ENCODE measurements at places on chromosomes 11 and 22.

DNA sequence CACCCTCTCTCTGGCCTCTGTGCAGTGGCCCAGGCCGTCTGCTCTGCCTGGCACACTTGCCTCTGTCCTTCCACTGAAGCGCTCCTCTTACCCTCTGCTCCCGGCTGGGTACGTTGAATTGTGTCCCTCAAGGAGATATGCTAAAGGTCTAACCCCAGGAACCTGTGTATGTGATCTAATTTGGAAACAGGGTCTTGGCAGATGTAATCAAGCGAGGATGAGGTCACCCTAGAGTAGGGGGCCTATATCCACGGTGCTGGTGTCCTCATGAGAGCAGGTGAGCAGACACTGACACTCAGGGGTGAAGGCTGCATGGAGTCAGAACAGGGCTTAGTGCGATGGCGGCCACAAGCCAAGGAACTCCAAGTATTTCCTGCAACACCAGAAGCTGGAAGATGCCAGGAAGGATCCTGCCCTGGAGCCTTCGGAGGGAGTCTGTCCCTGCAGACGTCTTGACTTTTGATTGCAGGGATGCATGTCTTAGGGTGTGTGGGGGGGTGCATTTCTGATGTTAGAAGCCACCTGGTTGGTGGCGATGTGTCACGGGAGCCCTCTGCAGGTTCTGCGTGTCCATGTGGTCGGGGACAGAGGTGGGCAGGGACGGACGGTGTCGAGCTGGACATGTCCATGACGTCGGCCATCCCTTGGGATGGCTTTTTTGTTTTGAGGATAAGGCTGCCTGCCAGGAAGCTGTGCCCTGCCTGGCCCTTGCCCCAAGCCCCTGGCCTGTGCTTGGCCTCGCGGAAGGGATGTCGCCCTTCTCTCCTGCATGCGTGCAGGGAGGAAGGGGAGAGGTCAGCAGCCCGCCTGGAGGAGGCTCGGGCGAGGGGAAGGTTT, 68.6 kb downstream of the LRP5 start:
- no peak for DNase-seq

GRCh38 chr11:95066716-95067038, at the start of gene SRSF8:
Gene SRSF8, plus strand, starts transcription at chr11:95066919. Its CDS starts 308 bp downstream, at chr11:95067227.
- DNase-seq = no peak

DNA sequence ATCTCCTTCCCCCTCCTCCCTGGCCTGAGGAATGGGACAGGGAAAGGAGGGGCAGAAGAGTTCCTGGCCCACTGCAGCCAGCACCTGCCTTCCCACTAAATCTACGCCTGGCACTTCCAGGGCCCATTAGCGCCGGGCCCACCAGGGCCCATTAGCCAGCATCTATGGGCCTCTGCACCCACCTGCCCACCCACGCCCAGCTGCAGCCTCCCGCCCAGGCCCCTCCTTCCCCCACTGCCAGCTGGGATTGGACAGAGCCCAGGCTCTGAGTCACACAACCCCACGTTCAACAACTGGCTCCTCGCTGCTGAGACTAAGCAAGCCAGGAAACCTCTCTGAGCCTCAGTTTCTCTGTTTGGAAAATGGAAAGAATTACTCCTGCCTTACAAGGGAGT, 48.7 kb downstream of the CYTH4 start:
- no peak for DNase-seq

- DNase-seq = no peak
These were observed 65.5 kb upstream of the CHORDC1 start for GRCh38 chr11:90288212-90288821.

DNA sequence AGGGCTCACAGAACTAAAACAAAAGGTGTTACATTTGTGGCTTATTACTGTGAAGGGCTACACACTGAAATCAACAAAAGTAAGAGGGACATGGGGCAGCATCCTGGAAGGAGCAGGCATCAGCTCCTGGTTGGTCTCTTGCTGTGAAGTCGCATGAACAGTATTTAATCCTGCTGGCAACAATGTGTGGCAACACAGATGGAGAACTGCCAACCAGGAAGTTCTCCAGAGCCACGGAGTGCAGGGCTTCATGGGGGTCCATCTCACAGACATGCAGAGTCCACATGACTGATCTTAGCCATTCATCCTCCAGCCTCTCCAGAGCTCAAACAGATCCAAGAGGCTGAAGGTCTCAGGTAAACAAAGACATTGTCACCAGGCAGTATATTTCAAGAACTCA, 32.8 kb upstream of the FGF3 start:
- DNase-seq = no peak

DNA sequence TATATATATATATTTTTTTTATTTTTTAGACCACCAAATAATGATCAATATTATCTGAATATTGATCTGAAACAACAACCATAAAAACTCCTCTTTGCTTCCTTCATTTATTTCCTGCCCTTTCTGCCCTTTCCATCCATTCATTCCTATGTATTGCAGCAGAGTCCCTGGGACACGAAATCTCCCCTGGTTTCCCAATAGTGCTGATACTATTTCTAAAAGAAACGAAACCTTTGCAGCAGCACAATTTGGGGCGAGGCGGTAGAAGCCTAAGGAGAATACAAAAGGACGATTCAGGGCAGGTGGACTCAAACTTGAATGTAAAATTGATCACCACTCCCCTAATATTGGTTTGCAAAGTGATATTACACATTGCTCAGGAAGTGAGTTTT, 16.9 kb upstream of the AMOTL1 start:
- no peak for DNase-seq

DNA sequence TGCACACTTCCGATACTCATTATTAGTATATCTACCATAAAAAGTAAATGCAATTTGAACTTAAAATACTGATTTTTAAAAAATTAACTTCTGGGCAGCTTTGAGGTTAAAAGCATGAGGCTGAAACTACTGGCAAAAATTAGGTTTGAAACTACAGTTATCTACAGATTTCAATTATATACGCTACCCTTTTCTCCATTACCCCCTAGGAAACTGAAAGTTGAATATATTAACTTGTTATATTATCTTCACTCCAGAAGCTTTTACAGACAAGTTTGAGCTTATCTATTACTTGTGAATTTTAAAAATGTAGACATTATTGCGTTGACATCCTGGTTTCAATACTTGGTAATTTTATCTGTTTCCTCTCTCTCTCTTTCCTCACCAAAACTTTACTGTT, 96.7 kb upstream of the DDI1 start:
- no peak for DNase-seq

GRCh38 chr11:61753672-61754071, 1.2 kb downstream of the MYRF start:
- DNase-seq = no peak

DNA sequence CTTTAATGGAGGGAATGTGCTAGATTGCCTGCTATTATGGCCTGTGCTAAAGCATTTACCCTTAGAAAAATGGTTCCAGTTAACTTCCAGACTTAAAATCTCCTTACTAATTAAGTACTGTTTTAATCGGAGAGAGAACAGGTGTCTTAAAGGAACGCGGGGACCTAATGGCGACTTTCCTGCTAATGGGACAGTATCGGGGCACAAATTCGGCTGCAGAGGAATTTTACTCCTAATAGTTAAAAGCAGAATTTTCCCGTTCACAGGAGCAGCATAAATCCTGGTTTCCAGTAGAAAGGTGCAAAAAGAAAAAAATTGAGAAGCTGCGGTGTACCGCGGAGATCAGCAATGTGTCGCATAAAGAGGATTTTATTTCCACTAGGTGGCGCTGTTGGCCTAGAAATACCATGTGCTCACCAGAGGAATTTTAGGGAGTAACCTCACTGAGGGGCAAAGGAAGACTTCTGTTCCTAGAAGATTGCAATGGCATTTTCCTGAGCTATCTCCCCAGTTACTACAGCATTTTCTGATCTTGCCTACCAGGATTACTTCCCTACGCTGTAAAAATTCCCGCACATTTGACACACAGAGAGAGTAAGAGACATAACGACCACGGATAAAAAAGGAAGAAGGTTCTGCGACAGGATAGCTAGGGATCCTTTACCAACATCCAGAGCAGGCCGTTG, 44.5 kb downstream of the ZNF280B start:
- DNase-seq = peak; percentile 21

GRCh38 chr11:41499429-41499828, 40.0 kb upstream of the LRRC4C start:
- DNase-seq = no peak

DNA sequence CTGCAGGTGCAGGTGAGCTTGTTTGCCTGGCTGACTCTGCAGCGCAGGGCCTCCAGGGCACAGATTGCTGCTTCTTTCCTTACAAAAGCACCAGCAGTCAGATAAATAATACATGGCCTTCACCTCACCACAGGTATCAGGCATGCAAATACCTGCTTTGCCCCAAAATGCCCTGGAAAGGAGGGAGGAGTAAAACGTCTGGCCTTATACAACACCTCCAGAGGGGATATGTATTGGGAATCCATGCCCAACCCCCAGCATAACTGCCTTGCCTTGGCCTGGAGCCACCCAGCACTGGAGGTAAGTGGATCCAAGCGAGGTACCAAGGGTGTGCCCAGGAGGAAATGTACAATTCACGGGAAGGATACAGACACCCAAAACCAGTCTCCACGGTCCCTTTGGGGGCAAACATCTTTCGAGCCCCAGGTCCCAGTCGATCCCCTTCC, 860 bp downstream of the TMEM184B start:
- DNase-seq = no peak

DNA sequence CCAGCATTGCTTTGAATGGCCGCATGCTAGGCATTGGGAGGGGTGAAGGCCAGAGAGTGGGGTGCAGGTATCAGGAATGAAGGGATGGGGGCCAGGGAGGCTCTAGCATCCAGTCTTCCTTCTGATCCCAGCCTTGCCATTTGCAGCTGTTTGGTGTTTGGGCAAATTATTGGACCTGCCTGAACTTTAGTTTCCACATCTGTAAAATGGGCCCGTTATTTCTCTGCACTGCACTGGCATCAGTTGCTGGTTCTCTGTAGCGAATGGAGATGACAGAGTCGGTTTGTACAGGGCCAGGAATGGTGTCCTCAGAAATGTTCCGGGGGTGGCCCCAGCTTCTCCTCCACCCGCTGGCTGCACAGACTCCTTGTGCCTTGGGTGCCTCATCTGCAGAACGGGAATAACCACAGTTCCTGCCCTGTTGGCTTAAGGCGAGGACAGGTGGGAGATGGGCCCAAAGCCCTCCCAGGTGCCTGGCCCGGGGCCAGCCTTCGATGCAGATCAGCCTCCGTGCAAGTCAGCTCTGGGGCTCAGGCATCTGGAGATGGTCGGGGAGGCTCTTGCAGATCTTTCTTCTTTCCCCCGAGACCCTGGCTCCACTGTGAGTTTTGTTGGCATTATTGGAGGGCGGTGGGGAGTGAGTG, 51.4 kb upstream of the SMIM38 start:
- no peak for DNase-seq

DNA sequence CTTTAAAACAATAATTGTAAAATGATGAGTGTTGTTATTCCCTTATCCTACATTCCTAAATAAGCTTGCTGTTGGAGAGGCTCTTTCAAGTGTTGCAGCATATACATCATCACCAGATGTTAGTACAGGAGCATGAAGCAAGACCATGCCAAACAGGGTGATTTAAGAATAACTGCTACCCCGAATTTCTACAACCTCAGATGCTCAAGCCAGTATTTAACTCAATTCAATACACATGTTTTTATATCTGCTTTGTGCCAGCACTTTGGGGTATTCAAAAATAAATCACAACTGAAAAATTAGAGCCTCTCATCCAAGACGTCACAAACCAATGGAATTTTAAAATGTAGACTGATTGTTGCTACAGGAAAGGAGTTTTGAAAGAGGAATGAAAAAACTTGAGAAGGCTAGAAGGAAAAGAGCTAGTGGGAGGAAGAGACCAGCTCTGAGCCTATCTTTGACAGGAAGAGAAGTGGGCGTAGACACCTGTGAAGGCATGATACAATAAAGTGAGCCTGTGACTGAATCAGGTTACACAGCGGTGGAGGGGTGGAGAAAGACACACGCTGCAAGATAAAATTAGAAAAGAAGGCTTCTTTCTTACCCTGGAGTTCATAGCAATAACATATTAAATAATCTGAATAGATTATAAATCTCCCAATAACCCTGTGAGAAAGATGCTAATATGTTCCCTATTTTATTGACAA, 95.8 kb downstream of the DLG2 start:
- DNase-seq = no peak

DNA sequence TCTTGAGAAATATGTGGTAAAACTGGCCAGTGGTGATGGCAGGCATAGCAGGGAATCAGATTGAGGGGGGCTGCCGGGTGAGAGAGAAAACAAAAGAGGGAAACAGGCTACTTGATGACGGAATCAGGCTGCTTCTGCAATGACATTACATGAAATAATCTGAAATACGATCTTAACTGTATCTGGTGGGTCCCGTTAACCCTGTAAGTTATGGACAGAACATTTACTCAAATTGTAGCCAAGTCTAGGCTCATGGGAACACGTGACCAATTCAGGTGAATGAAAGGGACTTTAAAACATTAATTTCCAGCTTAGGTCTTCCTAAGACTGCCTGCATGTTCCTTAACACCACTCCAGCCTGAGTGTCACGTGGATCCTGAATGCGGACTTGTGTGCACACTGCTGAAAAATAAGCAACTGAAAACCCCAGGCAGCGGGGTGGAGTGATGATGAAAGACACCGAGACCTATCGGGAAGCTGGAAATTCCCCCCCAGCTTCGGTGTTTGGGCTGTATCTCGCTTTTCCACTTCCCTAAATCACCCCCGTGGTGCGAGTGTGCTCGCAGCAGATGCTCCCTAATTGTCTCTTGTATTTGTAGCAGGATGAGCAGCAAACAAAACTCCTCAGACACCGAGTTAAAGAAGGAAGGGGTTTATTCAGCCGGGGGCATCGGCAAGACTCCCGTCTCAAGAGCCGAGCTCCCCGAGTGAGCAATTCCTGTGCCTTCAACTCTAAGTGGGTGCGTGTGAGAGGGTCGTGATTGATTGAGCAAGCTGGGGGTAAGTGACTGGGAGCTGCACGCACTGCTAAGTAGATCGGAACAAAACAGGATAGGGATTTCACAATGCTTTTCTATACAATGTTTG, 145.0 kb upstream of the GRK3 start:
- no peak for DNase-seq

DNA sequence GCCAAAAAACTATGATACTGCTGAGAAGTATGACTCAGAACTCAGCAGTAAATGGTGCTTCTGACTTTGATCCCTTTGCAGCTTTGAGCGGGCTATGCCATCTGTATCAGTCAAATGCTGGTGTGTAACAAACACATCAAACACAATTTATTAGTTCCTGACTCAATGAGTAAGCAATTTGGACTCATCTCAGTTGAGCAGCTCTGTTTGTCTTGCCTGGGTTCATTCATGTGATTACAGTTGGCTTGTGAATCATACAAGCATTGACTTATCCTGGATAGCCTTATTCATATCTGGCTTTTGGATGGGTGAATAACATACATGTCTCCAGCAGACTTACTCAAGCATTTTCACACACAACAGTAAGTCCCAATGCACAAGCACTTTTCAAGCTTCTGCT, 858.8 kb downstream of the METTL15 start:
- DNase-seq = no peak

- DNase-seq = no peak
These were observed 84.8 kb downstream of the UVRAG start for GRCh38 chr11:75899806-75900205.

GRCh38 chr11:70721006-70721405, 322.7 kb downstream of the CTTN start:
- no peak for DNase-seq
